Right lobe of liver (tissue), 6 donors: ENCODE measurements at places on chromosomes 16 and 17.

- no peak for DNase-seq
Measured at GRCh38 chr17:81040791-81041337, 5.9 kb downstream of the BAIAP2 start.

GRCh38 chr17:40909755-40910154, 24.7 kb upstream of the KRT20 start:
- no peak for DNase-seq

DNA sequence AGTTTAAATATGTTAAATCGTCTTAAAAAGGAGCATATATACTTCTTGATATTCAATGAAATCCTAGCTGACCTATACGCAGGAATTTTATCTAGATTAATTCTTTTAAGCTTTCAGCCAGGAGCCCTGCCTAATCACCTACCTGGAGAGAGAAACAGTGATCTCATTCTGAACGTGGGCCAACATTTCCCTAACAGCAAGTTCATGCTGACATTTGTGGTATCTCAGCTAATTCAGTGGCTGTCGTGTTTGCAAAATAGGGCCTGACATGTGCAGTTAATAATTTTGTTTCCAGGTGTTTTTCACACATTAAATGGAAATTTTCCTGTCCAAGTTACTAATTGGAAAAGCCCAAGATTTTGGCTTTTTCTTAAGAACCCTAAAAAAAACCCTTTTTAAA, 17.4 kb downstream of the KRT24 start:
- DNase-seq: no peak

DNA sequence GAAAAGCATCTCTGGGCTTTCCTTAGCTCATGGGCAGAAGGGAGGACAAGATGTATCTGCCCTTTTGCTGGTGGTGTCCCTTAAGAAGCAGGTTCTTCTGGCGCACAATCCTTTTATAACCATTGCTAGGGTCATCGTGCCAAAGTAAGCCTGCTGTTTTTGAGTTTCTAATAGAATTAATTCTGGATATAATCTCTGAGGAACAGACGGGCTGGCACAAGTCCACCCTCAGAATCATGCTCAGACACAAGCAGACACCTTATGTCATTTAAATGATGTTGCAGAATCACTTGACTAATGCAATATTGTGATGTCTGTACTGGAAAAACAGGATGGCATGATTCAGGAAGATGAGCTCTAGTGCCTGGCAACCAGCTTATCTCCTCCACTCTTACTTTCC, 18.8 kb upstream of the MMD start:
- DNase-seq: no peak

GRCh38 chr17:34571428-34572130, 7.8 kb upstream of the TMEM132E start:
- DNase-seq: peak; percentile 60

GRCh38 chr16:78896280-78896679, 704.3 kb downstream of the MAF start:
- DNase-seq: no peak

- no peak for DNase-seq
Measured at GRCh38 chr16:63461248-63461841, 1425.1 kb upstream of the CDH8 start.

DNA sequence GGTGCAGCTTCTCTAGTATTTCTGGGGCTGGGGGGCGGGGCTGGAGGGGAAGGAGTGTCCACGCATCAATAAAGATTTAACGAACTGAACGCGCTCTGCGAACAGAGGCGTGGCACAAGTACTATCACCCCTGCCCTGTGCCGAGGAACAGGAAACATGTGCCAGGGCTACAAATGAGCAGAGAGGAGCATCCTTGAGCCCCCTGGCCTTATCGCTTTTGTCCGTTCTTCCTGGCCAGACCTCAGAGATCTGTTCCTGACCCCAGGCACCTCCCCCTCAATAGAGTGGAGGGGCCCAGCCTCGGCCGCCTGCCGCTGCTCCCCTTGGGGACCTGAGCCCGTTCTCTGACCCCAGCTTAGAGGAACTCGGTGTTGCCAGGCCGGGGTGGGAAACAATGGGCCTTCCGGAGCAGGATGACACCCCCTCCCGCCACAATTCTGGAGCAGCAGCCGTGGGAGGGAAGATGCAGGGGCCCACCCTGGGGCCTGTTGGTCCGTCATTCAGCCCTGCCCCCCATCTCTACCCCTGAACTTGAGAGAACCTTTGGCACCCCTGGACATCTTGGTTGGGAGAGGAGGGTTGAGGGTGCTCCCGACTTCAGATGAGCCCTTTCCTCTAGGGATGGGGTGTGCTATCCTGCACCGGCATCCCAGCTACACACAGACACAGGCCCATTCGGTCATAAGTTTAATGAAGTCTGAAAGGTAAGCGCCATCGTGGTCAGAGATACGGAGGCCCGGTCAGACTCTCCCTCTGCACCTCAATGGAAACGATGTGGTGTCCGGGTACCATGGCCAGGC, 1.1 kb downstream of the NAA38 start:
- peak; percentile 69 for DNase-seq

GRCh38 chr17:46771561-46772474, 46.7 kb downstream of the WNT3 start:
- peak; percentile 83 for DNase-seq

GRCh38 chr17:178292-179065, 3.0 kb downstream of the DOC2B start:
- no peak for DNase-seq

DNA sequence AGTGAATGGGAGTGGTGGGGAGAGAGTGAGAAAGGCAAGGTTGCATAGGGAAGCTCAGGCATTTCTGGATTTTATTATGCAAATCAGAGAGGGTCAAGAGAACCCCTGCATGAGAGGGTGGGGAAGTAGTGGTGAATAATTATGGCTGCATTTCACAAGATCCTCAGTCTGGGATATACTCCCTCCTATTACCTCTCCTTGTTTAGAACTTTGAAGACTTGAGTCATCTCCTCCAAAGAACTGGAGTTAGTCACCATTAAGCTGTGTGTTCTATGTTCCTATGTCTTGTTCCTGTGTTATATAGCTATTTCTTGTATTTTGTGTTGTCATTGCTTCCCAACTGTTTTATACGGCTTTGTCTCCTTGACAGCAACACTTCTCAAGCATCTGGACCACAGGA, 18.4 kb downstream of the SOX9 start:
- no peak for DNase-seq

- no peak for DNase-seq
Measured at GRCh38 chr17:18017958-18018357, 21.0 kb downstream of the ATPAF2 start.

DNA sequence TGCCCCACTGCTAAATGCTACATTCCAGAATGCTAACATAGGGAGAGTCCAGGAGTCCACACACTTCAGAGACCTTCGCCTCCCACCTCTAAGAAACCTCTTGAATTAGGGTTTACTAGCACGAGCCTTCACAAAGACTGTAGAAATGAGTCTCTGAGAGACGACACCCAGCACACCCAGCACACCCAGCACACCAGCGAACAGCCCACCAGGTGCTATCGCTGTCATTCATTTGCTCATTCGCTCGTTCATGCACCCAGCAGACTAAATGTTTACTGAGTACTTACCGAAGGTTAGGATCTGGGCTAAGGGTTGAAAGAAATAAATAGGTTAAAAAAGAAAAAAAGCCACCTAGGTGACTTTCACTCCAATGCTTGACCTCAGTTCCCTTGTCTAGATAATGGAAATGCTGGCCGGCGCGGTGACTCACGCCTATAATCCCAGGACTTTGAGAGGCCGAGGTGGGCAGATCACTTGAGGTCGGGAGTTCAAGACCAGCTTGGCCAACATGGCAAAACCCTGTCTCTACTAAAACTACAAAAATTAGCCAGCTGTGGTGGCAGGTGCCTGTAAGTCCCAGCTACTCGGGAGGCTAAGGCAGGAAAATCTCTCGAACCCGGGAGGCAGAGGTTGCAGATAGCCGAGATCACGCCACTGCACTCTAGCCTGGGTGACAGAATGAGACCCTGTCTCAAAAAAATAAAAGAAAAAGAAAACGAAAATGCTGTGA, 100.8 kb downstream of the ADCY9 start:
- peak; percentile 68 for DNase-seq

- DNase-seq: no peak
Measured at GRCh38 chr16:27275394-27275793, 6.8 kb upstream of the NSMCE1 start.

GRCh38 chr17:16988749-16989229, 16.9 kb upstream of the TNFRSF13B start:
- DNase-seq: no peak

GRCh38 chr16:70018254-70018653, 67.1 kb downstream of the CLEC18A start:
- no peak for DNase-seq

- DNase-seq: peak; percentile 62
Measured at GRCh38 chr16:2472885-2473445, 1.9 kb downstream of the NTN3 start.

DNA sequence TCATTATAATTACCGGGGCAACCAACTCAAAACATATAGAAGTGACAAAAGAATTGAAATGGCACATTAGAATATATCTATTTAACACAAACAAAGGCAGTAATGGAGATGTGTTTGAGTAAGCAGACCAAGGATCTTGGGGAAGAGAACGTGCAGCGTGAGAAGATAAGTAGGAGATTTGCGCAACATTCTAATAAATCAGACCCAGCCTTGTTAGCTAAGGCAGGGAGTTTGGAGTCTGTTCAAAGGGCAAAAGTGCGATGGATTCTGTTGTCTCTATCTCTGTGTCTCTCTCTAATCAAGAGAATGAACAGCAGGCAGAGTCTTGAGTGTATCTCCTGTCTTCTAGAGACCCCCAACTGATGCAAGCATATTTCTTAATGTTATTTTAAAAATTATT, 55.0 kb upstream of the FA2H start:
- DNase-seq: no peak

- peak; percentile 91 for DNase-seq
Measured at GRCh38 chr17:48052956-48053757, 5.0 kb downstream of the NFE2L1 start.

GRCh38 chr16:27822529-27822928, 241.0 kb downstream of the GSG1L start:
- DNase-seq: no peak

GRCh38 chr16:48136547-48137360, 19.0 kb downstream of the ABCC12 start:
- DNase-seq: no peak

GRCh38 chr17:67620088-67620487, 97.6 kb upstream of the NOL11 start:
- no peak for DNase-seq

- peak; percentile 69 for DNase-seq
Measured at GRCh38 chr17:74671031-74671771, 41.5 kb downstream of the CD300LF start.

DNA sequence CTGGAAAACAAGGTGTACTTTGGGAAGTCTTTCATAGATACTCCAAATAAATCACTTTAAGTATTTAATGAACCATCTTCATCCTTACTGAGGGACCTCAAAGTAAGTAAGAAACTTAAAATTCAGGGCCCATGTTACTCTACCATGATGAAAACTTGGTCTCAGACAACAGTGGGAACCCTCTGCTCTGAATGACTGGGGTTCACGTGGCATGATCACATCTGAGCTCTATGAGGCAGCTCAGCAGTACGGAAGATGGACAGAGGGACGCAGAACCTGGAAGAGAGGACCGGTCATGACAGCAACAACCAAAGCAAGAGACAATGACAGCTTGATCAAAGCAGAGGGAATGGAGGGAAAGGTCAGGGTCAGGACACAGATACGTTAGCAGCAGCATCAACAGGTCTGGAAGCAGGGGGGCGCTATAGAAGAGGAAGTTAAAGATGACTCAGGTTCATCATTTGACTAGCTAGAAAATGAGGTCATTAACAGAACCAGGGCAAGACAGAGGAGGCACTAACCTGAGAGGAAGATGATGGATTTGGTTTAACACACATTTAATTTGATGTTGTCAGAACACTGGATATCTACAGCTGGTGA, 9.5 kb downstream of the XPO6 start:
- DNase-seq: no peak

- no peak for DNase-seq
Measured at GRCh38 chr16:15729152-15729551, 79.1 kb downstream of the NDE1 start.

- no peak for DNase-seq
Measured at GRCh38 chr16:1075546-1075945, 3.0 kb downstream of the SSTR5 start.

GRCh38 chr16:22318690-22319358, 21.6 kb downstream of the POLR3E start:
- peak; percentile 43 for DNase-seq

DNA sequence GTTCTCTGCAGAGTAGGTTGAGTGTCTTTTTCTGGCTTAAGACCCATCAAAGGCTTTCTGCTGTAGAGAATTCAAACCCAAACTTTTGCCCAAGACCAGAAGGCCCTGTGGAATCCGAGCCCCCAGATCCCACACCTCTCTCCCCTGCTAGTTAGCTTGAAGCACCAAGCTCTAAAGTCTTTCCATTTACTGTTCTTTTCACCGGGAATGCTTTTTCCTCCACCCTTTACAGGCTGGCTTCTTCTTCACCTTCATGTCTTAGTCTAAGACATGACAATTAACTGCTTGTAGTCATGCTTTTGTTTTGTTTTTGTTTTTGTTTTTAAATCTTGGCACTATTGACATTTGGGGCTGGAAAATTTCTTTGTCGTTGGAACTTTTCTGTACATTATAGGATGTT, 15.5 kb downstream of the HSD17B2 start:
- no peak for DNase-seq

DNA sequence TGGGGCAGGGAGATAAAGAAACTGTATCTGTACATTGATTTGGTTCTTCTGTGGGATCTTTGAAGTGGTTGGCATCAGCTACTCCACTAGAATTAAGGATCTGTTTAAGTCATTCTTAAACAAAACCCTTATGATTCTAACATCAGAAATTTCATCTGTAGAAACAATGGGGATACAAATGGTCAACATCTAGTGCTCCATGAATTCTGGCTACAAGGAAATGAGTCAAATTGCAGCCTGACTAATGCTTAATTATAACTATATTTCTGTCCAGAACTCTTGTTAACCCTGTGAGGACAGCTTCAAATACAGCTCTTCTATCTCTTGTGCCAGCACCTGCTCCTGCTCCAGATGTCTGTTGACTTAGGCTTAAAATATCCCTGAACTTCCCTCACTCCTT, 13.9 kb upstream of the GINS3 start:
- no peak for DNase-seq

- DNase-seq: peak; percentile 43
Measured at GRCh38 chr16:48687421-48688038, 77.5 kb upstream of the N4BP1 start.

DNA sequence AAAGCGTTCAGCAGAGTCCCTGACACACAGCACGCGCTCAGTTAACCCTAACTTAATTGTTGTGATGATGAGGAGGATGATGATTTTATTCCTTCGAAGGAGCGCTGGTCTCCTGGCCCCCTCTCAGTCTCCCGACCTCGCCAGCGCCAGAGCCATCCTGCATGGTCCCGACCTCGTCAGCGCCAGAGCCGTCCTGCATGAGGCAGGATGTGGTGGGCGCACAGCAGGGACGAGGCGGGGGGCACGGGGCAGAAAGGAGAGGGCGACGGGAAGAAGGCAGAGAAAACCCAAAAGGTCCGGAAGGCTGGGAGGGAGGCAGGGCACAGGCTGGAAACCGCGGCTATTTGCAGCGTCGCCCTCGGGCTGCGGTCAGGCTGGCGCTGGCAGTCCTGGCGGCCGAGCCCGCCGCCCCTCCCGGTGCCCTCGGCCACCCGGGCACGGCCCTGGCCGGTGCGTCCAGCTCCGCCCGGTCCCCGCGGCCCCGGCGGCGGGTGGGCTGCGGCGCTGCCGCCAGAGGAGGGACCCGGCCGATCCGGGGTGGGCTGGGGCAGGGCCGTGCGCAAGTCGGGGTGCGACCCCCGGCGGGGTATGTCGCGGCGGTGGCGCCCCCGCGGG, 3.0 kb upstream of the TAC4 start:
- DNase-seq: no peak
